Amniotic epithelial cell (primary cell): ENCODE measurements at places on chromosomes 1 and 21.

DNA sequence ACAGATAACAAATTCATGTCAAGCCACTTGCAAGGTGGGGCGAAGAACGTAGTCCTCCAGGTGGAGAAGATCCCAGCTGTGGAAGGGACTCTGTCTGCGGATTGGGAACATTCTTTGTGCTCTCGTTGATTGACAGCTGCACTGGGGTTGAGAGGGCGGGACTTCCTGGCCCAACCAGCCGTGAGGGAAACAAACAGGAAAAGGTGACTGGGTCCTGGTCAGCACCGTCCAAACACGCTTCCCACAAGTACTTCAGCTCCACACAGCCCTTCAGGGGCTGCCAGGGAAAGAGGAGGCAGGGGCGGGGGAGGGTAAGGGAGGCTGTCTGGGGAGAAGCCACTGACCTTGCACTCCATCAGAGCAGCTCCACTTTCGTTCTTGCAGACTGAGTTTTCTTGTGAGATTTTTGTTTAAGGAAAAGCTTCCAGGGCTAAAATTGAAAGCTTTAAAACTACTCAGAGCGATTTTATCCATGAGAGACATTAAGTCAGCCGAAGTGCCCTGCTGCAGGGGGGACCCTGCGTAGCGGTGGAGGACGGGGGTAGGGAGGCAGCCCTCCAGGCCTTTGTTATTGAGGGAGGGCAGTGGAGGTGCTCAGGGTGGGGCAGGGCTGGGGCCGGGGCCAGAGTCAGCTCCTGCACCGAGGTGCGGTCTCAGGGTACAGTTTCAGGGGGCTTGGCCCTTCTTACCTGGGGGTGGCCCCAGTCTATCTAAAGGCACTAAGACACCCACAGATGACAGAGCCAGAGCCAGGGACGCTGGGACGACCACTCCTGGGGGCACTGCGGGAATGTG lies 21.6 kb upstream of the STUM start:
- peak; percentile 52 for DNase-seq

DNA sequence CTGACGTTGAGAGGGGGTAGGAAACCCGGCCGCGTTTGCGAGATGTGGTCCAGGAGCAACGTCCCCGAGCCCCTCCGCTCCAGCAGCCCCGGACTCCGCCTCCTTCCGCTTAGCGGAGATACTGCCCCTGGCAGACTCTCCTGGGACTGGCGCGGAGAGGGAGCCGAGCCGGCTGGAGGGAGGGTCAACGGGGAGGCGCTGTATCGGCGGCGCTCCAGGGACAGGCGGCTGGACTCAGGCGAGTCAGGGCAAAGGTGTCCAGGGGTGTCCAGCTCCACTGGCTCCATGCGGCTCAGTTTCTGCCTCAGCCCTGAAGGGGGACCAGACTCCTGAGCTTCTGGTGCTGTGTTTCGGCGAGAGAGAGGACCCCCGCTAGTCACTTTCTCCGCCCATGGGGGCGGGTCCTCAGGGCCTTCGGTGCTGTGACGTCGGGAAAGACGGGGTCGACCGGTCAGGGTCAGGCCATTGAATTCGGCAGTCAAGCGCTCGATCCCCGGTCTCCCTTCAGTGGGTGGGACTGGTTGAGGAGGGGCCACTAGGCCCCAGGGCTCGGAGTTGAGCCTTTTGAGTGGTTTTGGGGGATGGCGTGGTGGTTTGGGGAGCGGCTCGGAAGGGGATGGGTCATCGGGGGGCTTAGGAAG lies 2.8 kb upstream of the LIX1L start:
- DNase-seq = peak; percentile 50

DNA sequence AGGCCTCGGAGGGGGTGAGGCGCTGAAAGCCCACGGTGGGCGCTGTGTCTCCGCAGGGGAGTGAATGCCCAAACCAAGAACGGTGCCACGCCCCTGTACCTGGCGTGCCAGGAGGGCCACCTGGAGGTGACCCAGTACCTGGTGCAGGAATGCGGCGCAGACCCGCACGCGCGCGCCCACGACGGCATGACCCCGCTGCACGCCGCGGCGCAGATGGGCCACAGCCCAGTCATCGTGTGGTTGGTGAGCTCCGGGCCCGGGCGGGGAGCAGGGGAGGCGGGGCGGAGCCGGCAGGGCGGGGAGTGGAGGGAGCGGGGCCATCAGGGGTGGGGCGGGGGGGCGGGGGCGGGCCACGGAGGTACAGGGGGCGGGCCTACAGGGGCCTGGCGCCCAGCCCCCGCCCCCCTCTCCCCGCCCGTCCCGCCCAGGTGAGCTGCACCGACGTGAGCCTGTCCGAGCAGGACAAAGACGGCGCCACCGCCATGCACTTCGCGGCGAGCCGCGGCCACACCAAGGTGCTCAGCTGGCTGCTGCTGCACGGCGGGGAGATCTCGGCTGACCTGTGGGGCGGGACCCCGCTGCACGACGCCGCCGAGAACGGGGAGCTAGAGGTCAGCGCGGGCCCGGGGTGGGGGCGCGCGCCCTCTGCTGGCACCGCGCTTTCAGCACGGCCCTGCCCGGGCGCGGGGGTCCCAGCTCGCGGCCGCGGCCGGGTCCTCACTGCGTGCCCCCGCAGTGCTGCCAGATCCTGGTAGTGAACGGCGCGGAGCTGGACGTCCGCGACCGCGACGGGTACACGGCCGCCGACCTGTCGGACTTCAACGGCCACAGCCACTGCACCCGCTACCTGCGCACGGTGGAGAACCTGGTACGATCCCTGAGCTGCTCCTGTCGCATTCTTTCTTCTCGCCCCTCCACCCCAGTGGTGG lies 15.9 kb downstream of the ESPN start:
- peak; percentile 31 for DNase-seq

GRCh38 chr1:172109359-172109758 lies 268.1 kb downstream of the DNM3 start:
- DNase-seq = no peak

GRCh38 chr1:88265606-88266005 lies 418.5 kb upstream of the PKN2 start:
- DNase-seq = no peak

- DNase-seq = no peak
Measured at GRCh38 chr1:228006786-228007048, at the start of gene WNT3A. Gene WNT3A, plus strand, starts transcription at chr1:228006998. Its CDS starts 131 bp downstream, at chr1:228007129.

DNA sequence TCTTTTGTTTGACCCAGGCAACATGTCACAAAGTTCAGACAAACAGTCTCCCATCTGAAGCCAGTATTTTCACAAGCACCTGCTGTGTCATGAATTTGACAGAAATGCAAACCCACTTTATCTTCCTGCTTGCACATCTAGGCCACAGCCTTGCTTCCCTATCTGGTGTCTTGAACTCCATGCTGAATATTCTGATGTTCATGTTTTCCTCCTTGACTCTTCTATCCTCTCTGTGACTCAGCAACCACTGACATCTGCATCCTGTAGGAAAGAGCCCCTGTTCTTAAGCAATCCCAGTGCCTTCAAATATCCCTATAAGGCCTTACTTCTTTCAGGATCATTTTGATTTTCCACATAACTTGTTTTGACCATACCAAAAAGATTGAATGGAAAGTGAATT lies 6.5 kb downstream of the CD55 start:
- peak; percentile 98 for DNase-seq

- no peak for DNase-seq
Measured at GRCh38 chr1:198064181-198064580, 92.6 kb upstream of the NEK7 start.

DNA sequence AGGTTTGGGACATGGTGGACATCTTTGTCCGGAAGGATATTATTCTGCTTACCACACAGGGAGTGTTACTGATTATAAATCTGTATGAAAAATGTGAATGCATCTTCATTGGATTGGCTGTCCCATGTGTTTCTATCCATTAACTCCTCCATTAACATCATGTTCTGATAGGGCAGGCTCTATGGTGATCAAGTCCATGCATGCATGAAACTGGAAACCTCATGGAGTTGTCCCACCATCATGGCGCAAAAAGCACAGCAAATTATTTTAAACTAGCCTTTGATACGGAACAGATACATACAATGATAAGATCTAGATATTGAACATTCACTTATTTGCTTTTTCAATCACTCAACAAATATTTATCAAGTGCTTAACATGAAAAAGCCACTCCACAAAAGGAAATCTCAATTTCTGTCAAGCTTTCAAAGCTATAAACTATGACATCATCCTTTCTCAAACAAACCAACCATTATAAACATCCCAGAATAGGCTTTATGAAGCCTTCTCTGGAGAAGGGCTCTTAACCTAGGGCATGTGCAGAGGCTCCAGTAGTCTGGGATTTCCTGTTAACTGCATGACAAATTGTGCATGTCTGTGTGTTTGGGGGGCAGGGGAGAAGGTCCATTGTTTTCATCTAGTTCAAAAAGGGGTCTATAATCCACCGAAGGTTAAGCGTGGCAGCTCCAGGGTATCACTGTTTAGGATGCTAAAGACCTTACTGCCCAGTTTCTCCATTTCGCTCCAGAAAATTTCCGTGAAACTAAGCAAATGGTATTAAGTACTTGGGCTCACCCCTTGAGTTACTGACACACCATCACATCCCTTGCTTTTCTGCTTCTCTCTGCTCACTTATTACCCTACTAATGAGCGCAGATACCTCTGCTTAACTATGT lies 46.1 kb downstream of the ADAMTS1 start:
- no peak for DNase-seq

DNA sequence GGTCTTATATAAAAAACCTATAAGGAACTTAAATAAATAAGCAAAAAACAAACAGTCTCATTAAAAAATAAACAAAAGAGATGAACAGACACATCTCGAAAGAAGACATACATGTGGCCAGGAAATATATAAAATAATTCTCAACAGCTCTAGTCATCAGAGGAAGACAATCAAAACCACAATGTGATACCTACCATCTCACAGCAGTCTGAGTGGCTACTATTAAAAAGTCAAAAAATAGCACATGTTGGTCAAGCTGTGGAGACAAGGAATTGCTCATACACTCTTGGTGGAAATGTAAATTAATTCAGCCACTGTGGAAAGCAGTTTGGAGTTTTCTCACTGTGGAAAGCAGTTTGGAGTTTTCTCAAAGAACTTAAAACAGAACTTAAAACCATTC lies 100.3 kb upstream of the ADAMTS5 start:
- DNase-seq = no peak

GRCh38 chr1:204621396-204621795 lies 64.1 kb downstream of the LRRN2 start:
- no peak for DNase-seq

DNA sequence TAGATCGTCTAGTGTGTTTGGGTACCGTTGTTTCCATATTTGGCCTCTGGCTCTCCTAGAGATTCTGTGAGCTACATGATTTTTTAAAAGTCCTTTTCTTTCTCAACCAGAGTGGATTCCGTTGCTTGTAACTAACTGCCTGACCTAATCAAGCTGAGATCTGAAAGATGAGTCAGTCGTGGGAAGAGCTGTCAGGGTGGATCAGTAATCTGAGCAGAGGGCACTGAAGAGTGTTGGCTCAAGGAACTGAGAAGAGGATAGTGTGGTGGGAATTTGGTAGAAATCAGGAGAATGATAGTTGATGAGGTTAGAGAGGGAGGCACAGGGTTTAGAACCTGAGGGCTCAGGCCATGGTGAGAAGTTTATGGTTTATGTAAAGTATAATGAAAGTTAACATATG lies 52.2 kb downstream of the TRAF5 start:
- peak; percentile 90 for DNase-seq

GRCh38 chr1:6260961-6261614 lies at the start of gene GPR153:
Gene GPR153, minus strand, starts transcription at chr1:6261098. Its CDS starts 6,193 bp downstream, at chr1:6254905.
- peak; percentile 16 for DNase-seq

DNA sequence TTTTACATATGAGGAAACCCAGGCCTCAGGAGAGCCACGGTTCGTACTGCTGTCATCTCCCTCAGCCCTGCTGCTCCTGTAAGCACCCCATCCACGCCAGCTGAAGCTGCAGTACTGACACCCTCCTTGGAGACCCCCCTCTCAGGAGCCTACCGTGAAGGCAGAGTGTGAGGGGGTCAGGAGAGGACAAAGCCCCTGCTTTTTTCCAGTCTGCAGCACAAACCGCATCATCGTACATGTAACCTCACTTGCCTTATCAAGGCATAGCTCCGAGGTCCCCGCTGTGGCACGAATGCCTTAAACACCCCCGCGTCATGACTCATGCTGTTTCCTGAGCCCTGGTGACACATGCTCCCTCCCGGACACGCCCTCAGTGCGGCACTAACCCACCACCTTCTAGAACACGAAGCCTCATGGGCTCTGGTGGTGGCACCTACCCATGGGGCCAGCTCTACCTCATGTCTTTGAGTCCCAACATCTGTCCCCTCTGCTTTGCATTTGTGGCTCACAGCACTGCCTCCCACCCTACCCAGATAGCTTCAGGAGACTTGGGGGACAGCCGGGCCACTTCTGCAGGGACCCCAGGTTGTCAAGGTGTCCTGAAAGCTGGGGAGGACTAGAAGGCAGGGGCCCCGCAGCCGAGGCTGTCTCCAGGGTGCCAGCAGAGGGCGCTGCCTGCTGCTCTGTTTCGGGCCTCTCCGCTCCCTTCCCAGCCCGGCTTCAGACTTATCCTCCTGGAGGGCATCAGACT lies 4.9 kb downstream of the SH3BGRL3 start:
- peak; percentile 85 for DNase-seq

DNA sequence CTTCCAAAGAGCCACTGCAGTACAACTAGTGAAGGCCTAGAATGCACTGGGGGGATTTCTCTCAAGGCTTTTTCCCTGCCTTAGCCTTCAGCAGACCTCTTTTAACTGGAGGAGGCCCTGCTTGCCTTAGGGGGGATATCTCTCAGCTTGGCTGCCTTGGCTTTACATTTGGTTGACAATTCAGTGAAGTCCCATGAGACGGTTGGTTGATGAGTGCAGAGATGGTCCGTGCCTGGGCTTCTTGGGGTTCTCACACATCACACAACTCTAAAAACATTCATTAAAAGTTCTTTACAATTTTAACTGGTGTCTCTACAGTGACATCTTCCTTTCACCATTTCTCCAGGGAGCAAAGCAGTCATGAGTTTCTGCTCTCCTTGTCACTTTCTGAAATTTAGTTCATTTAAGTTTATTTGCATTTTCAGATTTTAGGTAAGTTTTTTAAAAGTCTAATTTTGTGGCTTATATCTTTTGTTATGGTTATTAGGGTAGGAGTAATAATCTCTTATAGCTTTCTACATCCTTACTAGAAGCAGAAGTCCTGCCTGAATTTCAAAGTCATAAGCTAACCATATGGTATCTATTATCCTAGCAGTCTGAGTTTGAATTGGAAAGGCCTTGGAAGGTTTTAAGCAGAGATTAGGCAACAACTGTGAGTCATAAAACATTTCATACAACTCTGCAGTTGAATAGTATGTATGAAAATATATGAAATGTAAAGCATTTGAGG lies 487.6 kb downstream of the DPYD start:
- DNase-seq = peak; percentile 84

DNA sequence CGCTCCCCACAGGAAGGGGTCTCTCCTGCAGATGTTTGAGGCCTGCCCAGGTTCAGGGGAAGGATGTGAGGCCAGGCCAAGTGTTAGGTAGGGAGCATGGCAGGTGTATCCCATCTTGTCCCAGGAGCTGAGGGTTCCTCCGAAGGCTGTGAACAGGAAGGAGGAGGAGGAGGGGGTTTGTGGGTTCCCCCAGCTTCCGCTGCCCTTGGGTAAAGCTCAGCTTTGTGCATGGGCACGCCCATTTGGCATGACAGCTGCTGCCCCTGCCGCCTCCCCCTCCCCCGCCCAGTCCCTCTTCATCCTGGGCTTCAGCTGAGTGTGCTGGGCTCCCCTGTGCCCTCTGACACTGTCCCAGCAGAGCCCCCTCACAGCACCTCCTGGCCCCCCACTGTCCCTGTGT lies 25.5 kb downstream of the TNFRSF8 start:
- no peak for DNase-seq

- no peak for DNase-seq
Measured at GRCh38 chr1:65538664-65539063, 118.2 kb downstream of the LEPR start.
